NCI-H510A (cell line): ENCODE measurements at places on chromosomes 3 and 15.

- no peak for DNase-seq
Observed at GRCh38 chr3:71103430-71103921, 480.1 kb downstream of the FOXP1 start.

- no peak for DNase-seq
Observed at GRCh38 chr3:117958027-117958426, 1076.6 kb downstream of the IGSF11 start.

DNA sequence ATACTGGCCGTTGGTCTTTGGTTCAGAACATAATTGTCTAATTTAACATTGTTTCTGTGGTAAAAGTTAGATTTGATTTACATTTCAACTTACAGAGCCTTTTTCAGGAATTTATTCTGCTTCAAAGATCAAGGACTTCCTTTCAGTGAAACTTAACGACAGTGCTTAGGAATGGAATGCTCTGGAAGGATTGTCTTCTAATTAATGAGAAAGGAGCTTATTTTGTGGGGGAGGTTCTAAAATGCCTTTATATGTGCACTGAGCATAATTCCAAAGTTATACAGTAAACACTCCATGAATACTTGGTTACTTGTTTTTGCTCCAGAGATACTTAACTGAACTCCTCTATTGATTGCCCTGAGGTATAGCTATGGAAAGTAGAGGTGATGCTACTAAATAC lies 75.7 kb downstream of the CACNA1D start:
- no peak for DNase-seq

DNA sequence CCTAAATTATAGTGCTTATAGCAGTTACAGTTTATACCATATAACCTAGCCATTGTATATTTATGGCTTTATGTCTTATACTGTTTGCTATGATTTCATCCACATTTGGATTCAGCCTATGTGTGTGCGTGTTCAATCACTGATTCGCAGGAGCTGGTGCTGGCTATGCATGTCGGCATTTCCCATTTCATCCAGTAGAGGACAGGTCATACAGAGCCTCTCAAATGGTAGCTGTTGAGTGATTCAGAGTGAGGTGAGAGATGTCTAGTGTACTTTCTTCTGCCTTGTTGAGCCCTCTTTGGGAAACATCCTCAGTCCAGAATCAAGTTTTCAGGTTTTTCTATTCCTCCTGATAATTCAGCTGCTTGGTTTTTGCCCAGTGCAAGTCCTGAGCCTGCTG lies 76.1 kb downstream of the FRMD4B start:
- no peak for DNase-seq

DNA sequence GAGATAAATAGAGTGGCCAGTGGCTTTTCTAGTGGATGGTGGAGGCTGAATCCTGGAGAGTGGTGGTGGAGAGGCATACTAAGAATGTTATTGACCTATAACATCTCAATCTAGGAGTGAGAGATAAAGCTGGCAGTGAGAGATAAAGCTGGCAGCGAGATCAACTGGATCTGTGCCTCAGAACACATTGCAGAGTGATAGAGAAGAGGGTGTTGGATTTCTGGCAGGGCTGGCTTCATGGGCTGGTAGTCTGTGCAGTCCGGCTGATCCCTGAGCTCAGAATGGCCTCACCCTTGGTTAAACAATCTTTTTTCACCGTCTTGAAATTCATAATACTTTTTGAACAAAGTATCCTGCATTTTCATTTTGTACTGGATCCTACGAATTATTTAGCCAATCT lies 221.2 kb downstream of the NLGN1 start:
- DNase-seq, result no peak

- DNase-seq, result no peak
Observed at GRCh38 chr15:101492766-101493692, 3.5 kb upstream of the PCSK6 start.

- DNase-seq, result no peak
Observed at GRCh38 chr3:66224220-66224619, 3.4 kb downstream of the SLC25A26 start.

- no peak for DNase-seq
Observed at GRCh38 chr3:179147514-179147872, 664 bp upstream of the PIK3CA start.

DNA sequence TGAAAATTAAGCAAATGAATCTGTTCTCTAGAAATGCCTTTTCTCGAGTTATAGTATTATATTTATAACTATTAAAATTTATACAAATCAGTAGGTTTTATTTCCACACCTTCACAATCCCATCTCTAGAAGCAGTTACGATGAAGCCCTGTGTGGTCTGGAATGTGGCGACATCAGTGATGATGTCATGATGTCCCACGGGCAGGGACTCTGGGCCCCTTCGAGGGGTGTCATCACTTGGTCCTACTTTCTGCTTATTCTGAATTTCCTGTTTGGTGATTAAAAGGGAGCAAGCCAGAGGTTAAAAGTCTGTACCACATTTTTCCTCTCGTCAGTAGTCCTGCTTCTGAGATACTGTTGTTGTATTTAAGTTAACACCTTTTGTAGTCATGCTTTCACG lies 67.4 kb downstream of the PIK3R4 start:
- no peak for DNase-seq

DNA sequence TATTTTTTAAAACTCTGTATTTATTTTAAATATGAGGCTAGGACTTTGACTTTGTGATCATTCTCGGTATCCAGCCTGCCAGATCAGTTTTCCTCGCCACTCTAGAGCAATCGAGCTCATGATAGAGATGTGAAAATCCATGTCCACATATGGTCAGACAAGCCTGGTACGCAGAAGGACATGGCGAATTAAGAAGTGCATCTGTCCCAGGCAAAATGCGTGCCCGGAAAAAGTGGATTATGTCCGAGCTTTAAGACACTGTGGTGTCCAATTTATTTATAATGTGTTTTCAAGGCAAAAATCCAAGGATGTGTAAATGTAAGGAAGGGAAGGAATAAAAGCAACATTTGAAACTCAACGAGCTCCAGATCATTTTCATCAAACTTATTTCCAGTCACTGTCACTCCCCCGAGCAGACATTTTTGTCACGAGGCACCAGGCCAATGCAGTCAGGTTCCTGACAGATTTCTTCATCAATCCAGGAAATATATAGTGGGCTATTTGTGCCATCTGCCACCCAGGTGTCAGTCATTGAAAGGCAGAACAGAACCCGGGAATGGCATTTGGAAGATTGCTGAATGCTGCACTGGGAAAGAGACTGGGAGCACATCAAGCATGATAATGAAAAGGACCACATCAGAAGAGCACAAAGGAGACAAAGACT lies 825.7 kb downstream of the SQOR start:
- DNase-seq, result no peak

DNA sequence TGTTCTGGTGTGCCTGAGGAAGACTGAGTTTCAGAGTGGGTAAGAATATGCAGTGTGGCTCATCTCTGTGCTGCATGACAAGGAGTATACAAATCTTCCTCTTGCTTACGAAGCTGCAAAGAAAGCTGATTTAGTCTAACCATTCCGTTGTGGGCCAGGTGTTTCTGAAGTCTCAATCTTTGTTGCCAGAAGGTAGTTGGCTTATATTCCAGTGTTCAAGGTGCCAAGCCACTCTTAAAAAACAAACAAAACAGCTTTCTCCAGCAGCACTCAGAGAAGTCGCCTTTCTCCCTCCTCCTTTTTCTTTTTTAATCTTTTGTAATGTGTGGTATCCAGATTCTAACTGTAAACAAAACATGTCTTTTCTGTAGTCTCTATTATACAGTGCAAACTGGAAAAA lies 872.4 kb downstream of the NAALADL2 start:
- DNase-seq, result no peak

GRCh38 chr3:126959921-126960603 lies 22.9 kb upstream of the PLXNA1 start:
- DNase-seq, result no peak

GRCh38 chr15:89749054-89749453 lies 2.0 kb downstream of the MESP1 start:
- no peak for DNase-seq
